CD4-positive, alpha-beta memory T cell (primary cell): ENCODE measurements at places on chromosomes 5 and 9. TPM values are rescaled to one million over a fixed set of nuclear protein-coding genes. Genes with fewer than 3 reads are reported as not detected.

DNA sequence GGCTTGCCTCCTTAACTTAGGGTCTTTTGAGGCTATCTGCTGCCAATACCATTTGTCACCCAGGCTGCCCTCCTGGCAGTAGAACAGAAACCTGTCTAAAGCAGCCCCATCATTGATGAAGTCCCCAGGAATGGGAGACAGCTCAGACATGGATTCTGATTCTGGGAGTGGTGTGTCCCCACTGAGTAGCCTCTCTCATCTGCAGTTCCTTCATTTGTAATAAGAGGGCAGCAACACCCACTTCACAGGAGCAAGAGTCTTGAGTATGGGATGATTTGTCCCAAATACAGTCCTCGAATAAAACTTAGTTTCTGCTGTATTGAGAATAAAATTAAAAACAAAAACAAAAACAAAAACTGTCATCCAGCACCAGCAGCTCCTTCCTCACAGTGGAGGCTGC is 167.6 kb downstream of the ASTN2 start:
- H3K4me1 ChIP-seq = no peaks in the 10 kb centered on the region
- H3K27ac ChIP-seq = no peak overlapping the region
- H3K27me3 ChIP-seq = no peaks in the 10 kb centered on the region
- no peak overlapping the region for H3K4me3 ChIP-seq

- DNase-seq = no peak
- no peak overlapping the region for H3K4me3 ChIP-seq
- H3K36me3 ChIP-seq = no peaks in the 10 kb centered on the region
- H3K4me1 ChIP-seq = peaks cover 1% of the 10 kb centered on the region
Observed at GRCh38 chr9:79656169-79656568, 84.4 kb downstream of the TLE4 start.

Gene OR1Q1
- total RNA-seq = not detected

DNA sequence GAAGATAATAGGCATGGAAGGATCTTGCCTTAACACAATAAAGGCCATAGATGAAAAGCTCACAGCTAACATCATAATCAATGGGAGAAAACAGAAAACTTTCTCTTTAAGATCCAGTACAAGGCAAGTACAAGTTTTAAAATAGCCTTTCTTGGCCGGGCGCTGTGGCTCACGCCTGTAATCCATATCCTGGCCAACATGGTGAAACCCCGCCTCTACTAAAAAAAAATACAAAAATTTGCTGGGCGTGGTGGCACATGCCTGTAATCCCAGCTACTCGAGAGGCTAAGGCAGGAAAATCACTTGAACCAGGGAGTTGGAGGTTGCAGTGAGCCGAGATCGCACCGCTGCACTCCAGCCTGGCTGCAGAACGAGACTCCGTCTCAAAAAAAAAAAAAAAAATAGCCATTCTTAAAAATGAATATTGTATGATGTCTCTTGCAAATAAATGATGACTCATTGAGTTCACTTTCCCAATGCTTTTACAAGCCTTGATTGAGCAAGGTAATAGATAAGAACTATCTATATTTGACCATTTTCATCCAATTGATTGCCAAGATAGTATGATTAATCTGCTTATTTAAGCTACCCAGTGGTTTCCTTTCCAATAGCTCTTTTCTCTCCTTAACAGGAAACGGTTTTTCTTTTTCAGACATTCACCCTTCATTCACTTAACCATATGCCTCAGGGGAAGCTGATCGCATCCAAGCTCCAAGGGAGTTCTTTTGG is 15.8 kb downstream of the CCDC152 start:
- no peaks in the 10 kb centered on the region for H3K36me3 ChIP-seq
- H3K4me3 ChIP-seq = no peak overlapping the region
- DNase-seq = no peak
- no peaks in the 10 kb centered on the region for H3K4me1 ChIP-seq

DNA sequence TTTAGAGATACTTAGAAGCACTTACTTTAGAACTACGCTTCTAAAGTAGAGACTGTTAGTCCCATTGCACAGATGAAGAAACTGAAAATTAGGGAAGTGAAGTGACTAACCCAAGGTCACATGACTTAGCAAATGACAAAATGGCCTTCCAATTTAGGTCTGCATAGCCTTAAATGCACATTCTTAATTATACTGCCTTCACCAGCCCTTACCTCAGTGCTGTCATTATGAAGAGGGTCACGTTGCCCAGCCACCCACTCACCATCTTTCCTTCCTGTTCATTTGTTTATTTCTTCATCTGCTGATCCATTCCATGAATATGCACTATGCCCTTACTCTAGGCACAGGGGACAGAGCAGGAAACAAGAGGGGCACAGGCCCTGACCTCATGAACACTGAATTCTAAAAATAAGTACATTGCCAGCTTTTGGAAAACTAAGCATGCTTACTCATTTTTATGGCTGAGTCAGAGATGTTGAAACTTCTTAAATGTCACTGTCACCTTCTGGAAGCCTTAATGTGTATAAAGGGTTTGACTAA is 8.6 kb downstream of the HAVCR2 start:
- no peaks in the 10 kb centered on the region for H3K36me3 ChIP-seq
- H3K4me1 ChIP-seq = no peaks in the 10 kb centered on the region
- H3K27me3 ChIP-seq = no peaks in the 10 kb centered on the region
- DNase-seq = no peak
- H3K27ac ChIP-seq = no peak overlapping the region

DNA sequence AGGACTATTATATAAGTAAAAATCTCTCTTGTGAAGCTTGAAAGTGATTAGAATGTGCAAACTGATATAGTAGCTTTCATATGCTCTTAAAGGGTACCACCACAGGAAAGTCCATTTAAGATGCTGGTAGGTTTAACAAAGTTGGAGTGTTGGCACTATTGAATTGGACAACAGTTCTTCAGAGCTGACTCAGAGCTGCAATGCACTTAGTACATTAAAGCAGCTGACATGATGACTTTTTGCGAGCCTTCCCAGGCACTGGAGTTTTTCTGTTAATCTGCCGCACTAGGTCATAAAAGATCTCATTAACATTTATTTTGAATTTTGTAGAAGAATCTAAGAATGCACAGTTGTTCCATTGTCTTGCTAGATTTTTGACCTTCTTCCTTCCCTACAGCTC is 243.8 kb downstream of the ADAMTSL1 start:
- H3K4me1 ChIP-seq = no peaks in the 10 kb centered on the region
- no peak for DNase-seq
- H3K36me3 ChIP-seq = no peaks in the 10 kb centered on the region
